ENCODE measurements at places on chromosomes 3 and 15.

GRCh38 chr15:73397461-73397860, 28.7 kb upstream of the HCN4 start:
- no peak for DNase-seq

DNA sequence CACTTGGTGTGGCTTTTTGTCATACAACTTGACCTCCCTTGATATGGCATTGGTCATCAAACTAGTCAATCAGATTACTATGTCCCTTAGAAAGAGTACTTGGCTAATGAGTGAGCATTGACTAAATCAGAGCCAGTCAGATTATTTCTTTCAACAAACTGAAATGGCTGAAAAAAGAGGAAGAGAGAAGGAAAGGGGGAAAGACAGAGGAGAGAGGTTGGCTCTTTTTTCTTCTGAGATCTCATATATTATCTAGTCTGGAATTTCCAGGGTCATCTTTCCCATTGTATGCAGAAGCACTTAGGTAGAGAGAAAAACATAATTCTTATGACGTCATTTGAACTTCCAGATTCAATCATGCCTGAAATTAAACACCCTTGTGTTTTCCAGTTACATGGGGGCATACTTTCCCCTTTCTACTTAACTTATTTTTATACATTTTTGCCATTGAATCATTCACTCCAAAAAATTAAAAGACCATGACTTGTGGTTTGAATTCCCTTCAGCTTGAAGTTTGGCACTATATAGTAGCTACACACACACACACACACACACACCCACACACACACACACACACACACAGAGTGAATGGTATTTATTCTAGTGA, 387.8 kb downstream of the LSAMP start:
- no peak for DNase-seq

- no peak for DNase-seq
Observed at GRCh38 chr3:68206524-68207117, 552.2 kb upstream of the SUCLG2 start.

DNA sequence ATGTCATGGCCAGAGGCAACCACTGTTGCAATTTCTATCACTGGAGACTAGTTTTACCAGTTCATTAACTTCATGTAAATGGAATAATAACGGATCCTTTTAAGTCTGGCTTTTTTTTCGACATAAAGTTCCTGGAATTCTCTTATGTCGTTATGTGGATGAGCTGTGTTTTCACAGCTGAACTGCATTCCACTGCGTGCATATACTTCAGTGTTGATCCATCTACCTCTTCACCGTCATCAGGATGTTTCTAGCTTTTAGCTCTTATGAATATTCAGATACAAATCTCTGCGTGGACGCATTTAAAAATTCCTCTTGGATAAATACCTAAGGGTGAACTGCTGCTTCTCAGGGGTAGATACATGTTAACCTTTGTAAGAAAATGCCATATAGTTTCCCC, 15.6 kb upstream of the CYFIP1 start:
- no peak for DNase-seq

GRCh38 chr15:90300541-90300940, 35.1 kb downstream of the NGRN start:
- no peak for DNase-seq

DNA sequence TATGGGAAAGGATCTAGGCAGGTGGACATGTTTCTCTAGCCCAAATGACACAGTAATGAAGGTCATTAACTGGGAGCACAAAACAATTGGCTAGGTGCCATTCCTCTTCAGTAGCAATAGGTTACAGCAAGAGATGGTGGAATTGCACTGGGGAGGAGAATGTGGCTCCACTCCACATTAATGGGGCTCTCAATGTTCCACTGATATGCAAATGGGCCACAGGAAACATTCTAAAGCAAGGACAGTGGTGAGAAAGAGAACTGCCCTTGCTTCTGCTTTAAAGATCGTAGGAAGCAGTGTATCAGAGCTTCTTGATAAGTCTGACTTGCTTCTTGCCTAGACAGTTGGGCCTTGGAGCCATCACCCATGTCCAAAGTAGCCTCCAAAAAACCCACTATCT, 271.4 kb upstream of the PPP2R3A start:
- no peak for DNase-seq

GRCh38 chr15:84702961-84703482, 12.9 kb downstream of the SEC11A start:
- no peak for DNase-seq

DNA sequence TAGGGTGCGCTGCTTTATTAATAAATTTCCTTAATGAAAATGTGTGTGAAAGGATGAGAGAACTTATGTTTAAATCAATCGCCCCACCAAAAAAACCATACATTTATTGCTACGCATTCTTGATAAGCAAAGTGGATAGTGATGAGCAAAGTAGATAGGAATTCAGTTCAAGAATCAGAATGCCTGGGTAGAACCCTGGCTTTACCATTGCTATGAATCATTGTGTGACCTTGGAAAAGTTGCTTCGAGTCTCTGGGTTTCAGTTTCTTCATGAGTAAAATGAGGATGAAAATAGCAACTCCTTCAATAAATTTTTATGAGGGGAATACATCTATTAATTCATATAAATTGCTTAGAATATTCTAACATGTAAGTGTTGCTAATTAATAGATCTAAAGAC, 2.6 kb upstream of the ALCAM start:
- DNase-seq = no peak

- DNase-seq = peak; percentile 41
Observed at GRCh38 chr3:160006282-160007163, 17.9 kb downstream of the IL12A start.

- DNase-seq = no peak
Observed at GRCh38 chr15:41627203-41627602, 33.0 kb upstream of the MGA start.

DNA sequence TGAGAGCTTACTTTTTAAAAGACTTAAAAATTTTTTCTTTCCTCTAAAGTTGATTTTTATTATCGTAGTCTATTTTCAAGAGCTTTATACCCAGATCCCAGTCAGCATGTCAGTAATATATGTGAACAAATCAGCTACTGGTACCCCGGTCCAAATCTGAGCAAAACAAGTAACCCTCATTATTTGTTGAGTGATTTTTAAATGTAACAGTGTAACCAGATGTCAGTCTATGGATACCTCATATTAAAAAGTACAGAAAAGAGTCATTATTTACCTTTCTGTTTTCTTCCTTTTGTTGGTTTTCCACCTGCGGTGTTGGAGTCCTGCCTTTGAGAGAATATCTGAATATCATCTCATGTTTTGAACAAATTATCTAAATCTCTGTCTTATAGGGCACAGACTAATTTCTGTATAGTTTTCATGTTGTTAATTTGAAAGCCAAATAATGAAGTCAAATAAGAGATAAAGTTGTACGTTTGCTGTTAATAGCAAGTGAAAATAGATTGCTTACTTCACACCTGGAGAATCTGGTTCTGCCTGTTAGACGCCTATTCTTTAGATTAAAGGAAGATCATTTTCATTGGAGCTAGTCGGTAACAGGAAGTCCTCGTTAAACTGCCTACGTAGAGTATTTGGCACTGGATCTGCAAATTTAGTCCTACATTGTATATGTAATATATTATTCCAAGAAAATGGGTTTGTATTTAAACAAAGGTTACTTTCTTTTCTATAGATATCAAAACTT, at the start of gene STX19:
TSS of gene STX19 (minus strand) at position 505 of the 745 bp plus-strand sequence. CDS start 13,328 bp downstream, outside the sequence.
- DNase-seq = no peak

DNA sequence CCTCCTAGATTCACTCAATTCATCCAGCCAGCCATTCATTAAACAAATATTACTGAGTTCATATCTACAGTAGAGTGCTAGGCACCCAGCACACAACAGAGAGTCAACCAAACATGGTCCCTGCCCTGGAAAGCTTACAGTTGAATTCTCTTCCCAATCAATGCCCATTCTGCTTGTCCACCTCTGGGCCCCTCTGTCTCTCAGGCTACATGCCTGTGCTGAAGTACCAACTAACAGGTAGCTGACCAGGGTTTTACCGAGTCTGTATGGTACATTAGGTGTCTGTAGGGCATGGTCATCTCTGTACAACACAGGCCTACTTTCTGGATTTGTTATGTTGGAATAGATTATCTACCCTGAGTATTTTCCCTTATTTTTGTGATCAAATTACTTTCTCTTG, 23.3 kb downstream of the PLD1 start:
- DNase-seq = no peak

- peak; percentile 41 for DNase-seq
Observed at GRCh38 chr15:82966671-82967071, 14.2 kb upstream of the HOMER2 start.

DNA sequence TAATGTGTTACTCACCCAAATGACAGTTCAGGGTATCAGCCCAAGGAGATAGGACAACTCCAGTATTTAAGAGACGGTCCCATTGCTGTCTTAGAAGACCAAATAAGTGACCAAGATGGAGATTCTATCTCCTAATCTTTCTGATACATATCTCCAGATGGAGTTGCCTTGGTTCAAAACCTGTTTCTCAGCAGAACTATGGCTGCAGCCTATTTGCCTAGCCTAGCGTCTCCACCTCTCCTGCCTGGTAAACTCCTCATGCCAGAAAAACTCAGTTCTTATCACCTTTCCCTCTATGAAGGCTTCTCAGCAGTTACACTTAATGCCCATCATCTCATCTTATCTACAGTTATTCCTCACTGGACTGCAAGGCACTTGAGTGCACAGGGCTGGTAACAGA, 1.2 kb upstream of the CSPG5 start:
- DNase-seq = no peak

DNA sequence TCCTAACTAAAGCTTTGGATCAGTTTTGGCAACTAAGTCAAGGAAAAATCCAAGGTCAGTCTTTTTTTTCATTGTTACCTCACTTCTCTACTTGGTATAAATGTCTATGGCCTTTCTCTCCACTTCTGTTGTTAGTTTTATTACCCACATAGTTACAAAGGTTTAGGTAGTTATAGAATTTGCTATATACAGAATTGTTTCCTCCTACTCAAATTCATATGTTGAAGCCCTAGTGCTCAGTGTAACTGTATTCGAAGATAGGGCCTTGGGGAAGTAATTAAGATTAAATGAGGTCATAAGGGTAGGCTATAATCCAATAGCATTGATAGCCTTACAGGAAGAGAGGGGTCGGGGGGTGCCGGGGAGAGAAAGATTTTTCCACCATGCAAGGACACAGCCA, 19.7 kb upstream of the STIMATE start:
- DNase-seq = no peak

GRCh38 chr3:181358562-181358961, 353.2 kb upstream of the SOX2 start:
- DNase-seq = peak; percentile 4

GRCh38 chr3:85605066-85605465, 646.3 kb downstream of the CADM2 start:
- no peak for DNase-seq

DNA sequence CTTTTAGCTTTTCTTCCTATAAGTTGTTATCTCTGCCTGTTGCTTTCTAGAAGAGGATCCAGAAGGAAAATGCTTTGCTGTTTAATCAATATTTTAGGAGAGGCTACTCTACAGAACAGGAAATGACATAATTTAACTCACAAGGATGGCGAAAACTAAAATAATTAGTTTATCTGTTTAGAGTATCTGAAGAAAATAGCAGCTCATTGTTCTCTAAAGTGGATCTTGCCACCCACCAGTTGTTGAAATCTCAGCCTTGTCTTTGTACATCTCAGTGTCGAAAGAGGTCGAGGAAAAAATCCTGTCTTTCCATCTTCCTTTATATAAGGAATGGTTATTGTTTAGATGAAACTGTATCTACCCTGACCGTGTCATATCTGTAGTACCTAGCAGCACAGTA, 126.6 kb downstream of the ZNF609 start:
- no peak for DNase-seq

All from GM20000 (cell line).